ENCODE measurements at places on chromosomes 12 and 14.
A peak's percentile ranks its signal among the peaks of the same experiment; 100 is the strongest.

DNA sequence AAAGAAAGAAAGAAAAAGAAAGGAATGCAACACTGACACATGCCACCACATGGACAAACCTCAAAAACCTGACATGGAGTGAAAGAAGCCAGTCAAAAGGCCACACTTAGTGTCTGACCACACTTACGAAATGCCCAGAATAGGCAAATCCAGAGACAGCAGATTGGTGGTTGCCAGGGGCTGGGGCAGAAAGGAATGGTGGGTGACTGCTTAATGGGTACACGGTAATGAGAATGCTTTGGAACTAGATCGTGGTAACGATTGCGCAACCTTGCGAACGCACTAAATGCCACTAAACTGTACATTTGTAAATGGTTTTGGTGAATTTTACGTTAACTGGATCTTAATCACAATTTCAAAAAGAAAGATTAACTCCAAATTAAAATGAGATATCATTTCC is 39.5 kb downstream of the SCARB1 start:
- no peak for DNase-seq

- DNase-seq, result no peak
Measured at GRCh38 chr12:6676962-6677361, 12.2 kb downstream of the ZNF384 start.

DNA sequence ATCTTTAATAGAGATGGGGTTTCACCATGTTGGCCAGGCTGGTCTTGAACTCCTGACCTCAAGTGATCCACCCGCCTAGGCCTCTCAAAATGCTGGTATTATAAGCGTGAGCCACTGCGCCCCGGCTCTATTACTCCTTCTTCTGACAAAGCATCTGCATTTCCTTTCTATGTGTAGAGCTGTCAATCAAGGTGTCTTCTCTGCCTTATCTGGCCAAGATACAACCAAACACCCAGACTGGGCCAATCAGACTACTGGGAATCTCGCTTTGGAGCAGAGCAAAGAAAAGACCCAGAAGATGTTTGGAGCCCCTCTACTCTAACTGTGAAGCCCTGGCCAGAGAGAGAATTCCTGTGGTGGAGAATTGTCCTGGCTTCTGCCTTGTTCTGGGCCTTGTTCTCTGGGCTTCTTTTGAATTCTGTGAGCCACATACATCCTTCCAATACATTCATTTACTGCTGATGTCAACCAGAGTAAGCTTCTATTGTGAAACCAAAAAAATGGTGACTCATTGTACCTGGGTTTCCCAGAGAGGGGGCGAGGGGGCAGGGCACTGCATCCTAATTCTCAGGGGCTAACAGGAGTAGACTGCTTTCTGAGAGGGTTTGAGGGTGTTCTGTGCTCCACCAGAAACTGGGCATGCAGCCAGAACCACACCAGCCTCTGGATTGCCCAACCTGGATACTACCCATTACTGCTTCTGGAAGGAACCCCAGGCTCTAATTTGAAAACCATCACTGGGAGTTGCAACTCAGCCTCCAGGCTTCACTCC is 18.8 kb upstream of the FLVCR2 start:
- no peak for DNase-seq

DNA sequence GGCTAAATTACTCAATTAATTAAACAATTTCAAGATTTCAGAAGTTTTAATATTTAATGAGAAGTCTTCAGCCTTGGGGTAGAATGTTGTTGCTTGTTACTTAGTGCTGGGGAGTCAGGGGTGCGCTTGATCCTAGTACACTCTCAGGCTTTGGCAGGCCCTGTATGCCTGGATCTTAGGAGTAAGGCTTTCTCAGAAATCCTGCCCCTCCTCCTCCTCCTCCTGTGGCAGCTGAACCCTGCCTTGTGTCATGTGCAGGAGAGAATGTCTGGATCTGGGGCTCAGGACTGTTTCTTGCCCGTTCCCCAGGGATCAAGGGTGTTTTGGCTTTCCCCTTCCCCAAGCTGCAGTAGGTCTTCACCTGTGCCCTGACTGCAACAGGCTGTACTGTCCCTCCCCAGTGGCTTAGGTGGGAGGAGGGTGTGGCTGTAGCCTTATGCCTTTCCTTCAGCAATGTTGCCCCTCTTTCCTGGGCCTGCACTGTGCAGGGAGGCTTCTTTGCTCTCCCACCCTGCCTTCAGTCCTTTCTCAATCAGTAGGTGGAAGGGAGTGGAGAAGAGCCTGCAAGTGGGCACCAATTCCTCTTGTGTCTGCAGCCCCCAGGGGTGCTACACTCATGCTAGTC is 108.2 kb downstream of the SLC38A6 start:
- DNase-seq, result no peak

DNA sequence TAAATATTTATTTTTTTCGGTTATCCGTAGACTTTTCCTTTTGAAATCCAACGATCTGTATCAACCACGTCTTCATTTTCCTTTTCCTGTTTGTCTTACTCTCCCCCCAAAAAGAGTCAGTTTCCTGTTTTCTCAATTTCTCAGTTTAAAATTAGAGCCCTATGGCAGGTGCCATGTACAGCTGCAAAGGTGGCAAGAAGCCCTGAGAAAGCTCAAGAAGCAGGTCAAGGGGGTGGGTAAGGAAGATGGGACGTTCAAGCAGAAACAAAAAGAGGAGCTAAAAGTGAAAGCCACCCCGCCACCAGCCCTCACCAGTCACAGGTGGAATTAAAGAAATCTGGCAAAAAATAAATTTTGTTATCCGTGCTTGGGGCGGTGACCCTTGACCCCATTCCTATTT is 26.7 kb downstream of the SLC35E3 start:
- no peak for DNase-seq

DNA sequence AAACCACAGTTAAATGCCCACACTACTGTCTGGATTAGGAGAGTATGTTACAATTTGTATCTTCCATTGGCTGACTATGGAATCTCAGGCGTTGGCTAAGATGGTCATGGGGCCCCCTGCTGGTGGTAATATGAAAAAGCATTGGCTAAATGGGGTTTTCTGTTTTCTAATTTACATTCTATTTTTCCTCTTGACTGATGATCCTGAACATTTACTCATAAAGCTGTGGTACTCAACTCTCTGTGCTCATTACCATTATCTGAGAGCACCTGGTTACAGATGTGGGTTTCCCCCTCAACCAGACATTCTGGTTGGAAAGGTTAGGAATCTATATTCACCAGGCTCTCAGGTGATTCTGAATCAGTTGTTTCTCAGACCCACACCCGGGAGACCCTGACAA is 64.8 kb downstream of the WSCD2 start:
- peak; percentile 23 for DNase-seq

DNA sequence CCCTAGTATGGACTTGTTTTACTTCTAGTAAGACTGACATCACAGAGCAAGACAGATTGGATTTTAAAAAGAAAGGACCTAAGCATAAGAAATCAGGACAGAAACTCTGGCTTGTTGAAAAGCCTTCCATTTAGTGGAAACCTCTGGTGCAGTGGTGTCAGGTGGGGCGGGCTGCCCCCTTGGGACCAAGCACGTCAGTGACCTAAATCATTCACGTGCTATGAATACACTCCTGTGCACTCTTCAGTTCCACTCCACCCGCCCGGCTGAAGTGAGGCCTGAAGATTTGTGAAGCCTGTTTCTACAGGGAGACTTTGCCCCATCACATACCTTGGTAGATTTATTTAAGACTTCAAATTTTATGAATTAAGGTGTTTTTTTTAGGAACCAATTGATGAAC is 58.2 kb upstream of the STRN3 start:
- DNase-seq, result no peak

GRCh38 chr12:109160433-109160832 is 44.0 kb downstream of the ACACB start:
- no peak for DNase-seq

DNA sequence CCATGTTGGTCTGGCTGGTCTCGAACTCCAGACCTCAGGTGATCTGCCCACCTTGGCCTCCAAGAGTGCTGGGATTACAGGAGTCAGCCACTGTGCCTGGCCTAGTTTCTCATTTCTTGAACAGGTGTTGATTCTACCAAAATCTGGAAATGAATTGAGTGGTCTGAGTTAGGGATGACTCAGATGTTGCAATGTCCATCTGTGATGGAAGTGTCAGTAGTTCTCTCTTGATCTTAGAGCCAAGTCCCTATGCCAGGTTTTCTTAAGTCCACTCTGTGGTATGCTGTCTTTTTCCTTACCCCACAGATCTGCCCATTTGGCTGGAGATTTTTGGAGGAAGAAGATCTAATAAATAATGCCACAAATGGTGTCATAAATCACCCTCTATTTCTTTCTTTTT is 12.6 kb downstream of the SNAPC1 start:
- no peak for DNase-seq

GRCh38 chr12:108146035-108146893 is 17.2 kb downstream of the WSCD2 start:
- no peak for DNase-seq

- DNase-seq, result no peak
Measured at GRCh38 chr14:70902184-70902583, 5.1 kb upstream of the PCNX1 start.

GRCh38 chr12:96099986-96100385 is 64.6 kb upstream of the LTA4H start:
- DNase-seq, result no peak

GRCh38 chr14:22448905-22449599 is 140.0 kb downstream of the DAD1 start:
- DNase-seq, result no peak

- DNase-seq, result no peak
Measured at GRCh38 chr12:70354787-70355186, 11.3 kb upstream of the KCNMB4 start.

- no peak for DNase-seq
Measured at GRCh38 chr12:130992448-130992847, 38.7 kb downstream of the ADGRD1 start.

DNA sequence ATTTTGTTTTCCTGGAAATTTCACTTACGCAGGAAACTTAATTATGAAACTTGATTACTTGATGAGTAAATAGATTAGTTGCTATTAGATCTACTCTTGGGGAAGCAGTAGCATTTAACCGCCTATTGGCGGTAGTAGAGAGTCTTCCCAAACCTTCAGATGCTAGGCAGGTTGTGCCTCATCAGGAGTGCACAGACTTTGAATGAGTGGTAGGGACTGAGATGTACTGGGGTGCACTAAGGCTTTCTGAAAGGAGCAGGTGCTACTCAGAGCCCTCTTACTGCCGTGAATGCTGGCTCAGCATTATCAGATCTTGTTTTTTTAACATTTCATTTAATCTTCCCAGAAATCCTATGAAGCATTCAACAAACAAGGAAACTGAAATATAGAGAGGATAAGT is 7.7 kb downstream of the GATC start:
- DNase-seq, result no peak

DNA sequence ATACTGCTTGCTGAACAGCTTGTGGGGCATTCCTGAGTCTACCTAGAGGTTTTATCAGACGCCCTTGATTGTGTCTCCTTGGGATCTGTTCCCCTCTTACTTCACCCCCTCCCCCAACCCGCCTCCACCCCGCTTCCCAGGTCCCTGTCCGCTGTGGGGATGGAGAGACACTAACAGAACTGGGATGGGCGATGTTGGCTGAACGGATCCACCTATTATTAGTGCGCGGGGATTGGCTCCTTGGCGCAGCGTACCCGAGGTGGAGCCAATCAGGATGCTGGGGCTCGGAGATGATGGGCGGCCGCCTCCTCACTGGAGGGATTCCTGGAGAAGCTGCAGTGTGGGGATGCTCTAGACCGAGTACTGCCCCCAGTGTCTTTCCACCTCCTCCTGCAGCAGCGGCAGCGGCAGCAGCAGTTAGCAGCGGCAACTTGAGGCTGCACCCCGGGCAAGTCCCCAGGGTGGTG is at the start of gene SYT1:
Gene SYT1 (plus strand): TSS at position 372 of the 467 bp plus-strand sequence.
- peak; percentile 6 for DNase-seq

GRCh38 chr12:123042833-123043232 is 62.4 kb downstream of the ARL6IP4 start:
- DNase-seq, result no peak

DNA sequence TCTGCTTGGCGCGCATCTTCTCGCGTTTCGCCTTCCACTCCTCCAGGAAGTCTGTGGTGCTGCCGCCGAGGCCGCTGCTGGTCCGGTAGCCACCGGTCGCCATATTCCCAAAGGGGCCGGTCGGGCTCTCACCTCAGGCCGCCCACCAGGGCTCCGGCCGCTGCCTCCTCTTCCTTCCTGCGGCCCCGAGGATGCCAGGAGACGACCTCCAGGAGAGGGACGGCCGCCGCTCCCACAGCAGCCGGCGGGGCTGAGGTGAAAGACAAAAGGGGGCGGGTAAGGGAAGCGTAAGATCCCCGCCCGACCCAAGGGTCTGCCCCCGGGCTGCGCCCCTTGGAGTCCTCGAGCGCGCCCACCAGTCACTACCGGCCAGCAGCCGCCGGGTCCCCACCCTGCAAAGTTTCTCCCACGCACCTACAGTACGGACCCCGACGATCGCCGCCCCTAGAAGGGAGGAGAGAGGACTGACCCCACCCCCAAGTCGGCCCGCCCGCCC is 574 bp downstream of the PAWR start:
- DNase-seq, result no peak

- no peak for DNase-seq
Measured at GRCh38 chr12:68609998-68610369, 715 bp upstream of the RAP1B start.

DNA sequence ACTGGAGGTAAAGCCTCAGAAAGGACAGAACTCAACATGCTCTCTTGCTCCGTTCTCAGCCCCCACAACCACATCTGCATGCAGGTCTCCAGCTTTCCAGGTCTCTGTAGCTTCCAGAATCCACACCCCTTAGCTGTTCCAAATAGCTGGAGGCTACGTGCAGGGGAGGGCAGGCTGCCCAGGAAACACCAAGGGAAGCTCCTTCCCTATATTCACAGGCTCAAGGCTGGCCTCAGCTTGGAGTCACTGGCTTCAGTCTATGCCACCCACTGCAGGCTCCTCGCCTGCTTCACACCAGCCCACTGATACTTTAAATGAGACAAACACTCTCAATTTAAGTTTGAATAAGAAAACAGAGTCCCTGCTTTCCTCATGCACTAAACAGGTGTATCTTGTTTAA is 73.3 kb downstream of the ASCL4 start:
- DNase-seq, result no peak

- no peak for DNase-seq
Measured at GRCh38 chr14:88228522-88229236, 94.4 kb downstream of the KCNK10 start.

GRCh38 chr12:45966486-45966885 is 23.9 kb downstream of the SCAF11 start:
- DNase-seq, result no peak

DNA sequence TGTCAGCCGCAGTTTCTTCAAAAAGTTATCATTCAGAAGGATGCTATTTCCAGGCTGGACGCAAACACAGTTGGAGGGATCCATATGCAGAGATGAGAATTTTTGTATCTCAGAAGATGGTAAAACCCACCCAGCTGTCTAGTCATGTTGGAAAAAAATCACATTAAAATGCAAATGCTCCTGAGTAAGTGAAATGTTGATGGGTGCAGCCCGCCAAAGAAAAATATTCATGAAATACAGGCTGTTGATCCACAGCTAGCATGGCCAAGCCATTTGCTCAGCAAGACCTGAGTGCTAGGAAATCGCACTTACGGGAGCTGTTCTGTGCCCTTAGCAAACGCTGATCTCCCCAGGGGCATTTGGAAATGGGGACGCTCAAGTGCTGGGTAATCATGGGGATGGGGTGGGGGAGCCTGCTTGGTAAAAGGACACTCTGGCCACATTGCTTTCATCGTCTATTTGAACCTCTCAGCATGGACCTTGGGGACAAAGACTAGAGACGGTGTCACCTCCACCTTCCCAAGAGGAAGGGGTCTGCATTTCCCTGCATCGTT is 25.7 kb downstream of the TUNAR start:
- no peak for DNase-seq
